Stimulated activated CD8-positive, alpha-beta memory T cell treated with anti-CD3 and anti-CD28 coated beads, Interleukin-4, amount 100 ng/mL, for 1 hour (primary cell): ENCODE measurements at places on chromosomes 7 and 10.

GRCh38 chr10:30436671-30437030 lies 2.7 kb downstream of the MAP3K8 start:
- no peak for DNase-seq

- no peak for DNase-seq
These were observed 24.6 kb downstream of the TBXAS1 start for GRCh38 chr7:139853506-139854123.

DNA sequence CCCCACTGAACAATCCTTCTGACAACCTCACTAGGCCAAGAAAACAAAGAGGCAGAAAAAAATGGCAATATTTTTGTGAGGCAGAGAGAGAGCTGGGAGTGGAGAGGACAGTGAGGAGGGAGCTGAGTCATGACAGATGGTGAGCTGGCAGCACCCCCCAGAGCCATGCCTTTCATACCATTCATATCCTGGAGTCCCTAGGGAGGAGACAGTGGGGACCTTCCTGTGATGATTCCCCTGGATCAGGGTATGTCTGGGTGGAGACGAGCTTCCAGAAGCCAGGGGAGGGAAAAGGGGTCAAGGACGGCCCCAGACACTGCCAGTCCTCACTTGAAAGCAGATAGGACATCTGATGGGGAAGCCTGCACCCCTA lies 160.5 kb downstream of the ADAM12 start:
- DNase-seq, result no peak

DNA sequence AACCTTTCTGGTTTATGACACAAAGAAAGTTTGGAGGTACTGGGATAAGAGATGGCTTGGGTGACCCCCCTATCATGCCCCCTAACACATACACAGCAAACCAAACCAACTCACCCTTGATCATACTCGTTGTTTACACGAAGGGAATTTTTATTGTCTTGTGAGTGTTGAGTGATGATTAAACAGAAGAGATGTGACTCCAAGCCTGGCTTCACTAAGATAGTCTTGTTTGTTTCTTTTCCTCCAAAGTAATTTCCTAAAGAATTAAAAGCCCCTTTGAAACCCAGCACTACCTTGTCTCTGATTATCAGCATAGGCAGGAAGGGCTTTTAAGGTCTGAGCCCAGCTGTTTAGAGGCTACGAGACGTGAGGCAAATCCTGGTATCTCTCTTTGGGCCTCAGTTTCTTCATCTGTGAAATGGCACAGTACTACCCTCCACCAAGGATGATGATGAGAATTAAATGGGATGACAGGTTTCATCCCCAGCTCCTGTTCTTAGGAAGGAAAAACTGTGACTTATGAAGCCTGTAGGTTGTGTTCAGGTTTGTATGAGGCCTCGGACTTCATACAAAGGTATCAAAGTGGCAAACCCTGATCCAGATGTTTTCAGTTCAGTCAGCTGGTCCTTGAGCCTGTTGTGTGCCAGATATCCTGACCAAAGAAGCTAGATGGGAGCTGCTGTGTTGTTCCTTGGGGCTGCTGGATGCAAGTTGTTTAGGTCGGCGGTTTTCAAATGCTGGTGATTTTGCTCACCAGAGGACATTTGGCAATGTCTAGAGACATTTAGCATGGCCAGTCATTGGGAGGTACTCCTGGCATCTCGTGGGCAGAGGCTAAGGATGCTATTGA lies 51.8 kb downstream of the TCF7L2 start:
- no peak for DNase-seq

DNA sequence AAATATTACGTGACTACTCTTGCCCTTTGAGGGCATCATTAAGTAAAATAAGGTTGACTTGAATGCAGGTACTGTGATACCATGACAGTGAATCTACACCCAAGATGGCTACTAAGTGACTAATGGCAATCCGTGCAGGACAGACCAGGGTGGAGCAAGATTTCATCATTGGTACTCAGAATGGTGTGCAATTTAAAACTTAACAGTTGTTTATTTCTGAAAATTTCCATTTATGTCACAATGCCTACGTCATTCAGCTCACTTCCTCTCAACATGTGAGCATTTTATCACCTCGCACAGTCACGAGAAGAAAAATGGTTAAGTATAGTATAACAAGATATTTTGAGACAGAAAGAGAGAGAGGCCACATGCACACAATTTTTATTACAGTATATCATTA lies 50.3 kb upstream of the MET start:
- no peak for DNase-seq

- no peak for DNase-seq
These were observed 654.4 kb downstream of the LRMDA start for GRCh38 chr10:76085817-76086167.

DNA sequence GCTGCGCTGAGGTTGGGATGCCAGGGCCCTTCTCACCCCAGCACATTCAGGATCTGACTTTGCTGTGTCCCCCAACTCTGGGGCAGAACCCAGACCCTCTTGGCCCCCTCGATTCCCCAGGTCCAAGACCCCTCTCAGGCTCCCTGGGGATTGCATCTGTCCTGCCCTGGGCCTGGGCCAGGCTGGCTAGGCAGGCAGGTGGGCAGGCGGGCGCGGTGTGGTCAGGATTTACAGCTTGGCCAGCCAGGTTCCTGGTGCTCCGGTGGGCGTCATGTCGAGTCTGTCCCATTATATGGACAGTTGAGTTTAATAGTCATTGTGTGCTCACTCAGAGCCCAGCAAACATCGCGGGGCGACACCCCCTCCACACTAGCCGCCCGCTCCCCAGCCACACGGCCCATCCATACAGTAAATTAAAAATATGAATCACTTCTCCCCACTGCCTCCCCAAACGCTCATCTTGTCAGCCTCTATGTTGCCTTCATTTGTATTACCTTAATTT lies 23.5 kb downstream of the POLL start:
- no peak for DNase-seq

GRCh38 chr10:66919248-66919647 lies 6.6 kb upstream of the LRRTM3 start:
- DNase-seq, result no peak

DNA sequence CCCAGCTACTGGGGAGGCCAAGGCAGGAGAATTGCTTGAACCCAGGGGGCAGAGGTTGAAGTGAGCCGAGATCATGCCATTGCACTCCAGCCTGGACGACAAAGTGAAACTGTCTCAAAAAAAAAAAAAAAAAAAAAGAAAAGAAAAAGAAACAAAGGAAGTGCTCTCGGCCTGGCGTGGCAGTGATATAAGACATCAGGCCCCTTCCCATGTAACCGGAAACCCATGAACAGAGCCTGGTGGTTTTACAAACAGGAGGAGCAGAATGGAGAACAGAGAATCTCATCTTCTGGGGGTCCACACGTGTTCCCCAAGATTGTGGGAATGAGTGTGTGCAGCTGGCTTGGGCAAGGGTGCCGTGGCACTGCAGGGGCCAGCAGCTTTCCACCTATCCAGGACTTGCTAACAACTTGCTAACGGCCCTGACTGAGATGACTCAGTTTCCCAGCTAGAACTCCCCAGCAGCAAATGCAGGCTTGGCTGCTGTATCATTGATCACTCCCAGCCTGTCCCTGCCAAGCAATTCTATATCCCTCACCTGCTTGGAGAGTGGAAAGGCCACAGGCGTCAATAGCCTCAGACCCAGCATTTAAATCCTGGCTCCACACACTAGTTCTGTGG lies 103.0 kb downstream of the COL26A1 start:
- DNase-seq, result no peak

GRCh38 chr10:26448706-26449435 lies 10.7 kb downstream of the APBB1IP start:
- peak; percentile 51 for DNase-seq
